ENCODE measurements at places on chromosomes 5 and 9.

GRCh38 chr5:106474066-106474465 is 1196.7 kb downstream of the EFNA5 start:
- DNase-seq: no peak

DNA sequence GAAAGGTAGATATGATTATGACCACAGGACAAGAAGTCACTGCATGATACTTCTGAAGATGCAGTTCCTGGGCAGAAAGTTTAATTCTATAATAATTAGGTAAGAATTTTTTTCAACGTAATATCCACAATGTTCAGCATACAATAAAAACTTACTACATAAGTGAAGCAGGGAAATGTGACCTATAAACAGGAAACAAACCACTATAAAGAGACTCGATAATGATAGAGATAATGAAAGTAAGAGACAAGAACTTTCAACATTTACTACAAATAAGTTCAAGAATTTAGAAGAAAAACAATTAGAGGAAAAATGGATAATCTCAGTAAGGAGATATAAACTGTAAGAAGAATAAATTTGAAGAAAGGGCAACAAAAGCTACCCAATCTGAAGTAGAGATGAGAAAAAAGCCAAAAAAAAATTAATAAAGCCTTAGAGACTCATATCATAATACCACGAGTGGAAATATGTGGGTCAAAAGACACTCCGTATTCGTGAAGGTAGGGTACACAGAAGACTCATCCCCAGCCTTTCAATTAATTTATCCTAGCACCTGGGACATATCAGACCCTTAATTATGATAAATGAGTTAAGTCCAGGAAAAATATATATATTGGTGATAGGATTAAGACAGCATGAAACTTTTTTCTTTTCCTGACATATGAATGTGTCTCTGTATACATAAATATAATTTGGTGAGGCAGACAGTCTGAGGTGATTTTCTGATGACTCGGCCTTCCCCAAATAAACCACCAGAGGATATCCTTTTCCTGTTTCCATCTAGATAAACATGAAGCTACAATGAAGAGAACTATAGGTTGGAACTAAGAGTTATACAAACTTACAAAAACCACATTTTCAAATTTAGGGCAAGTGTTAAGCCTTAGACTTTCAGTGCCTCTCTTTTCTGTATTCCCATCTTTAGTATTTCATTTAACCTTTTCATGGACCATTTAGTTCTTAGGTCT is 120.4 kb downstream of the RAPGEF6 start:
- peak; percentile 43 for DNase-seq

- no peak for DNase-seq
These were observed 113.0 kb downstream of the SLF1 start for GRCh38 chr5:94731471-94731870.

DNA sequence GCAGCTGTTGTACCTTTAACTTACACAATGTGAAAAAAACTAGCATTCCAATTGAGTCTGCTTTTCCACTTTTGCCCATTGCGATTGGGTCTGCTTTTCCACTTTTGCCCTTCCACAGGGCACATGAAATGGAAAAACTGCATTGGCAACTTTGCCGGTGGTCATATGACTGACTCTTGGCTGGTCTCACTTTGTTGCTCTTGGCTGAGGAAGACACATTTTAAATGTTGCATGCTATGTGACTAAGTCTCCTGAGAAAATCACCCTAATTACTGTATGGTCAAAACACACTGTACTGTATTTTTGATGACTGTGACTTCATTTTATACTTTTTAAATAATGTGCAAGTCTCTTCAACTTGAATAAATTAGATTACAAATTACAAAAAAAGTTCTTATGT is 1.6 kb upstream of the OXCT1 start:
- DNase-seq: no peak

- DNase-seq: no peak
These were observed 37.9 kb downstream of the SH3TC2 start for GRCh38 chr5:149024943-149025342.

- DNase-seq: no peak
These were observed 535.8 kb downstream of the CYLC2 start for GRCh38 chr9:103530934-103531333.

DNA sequence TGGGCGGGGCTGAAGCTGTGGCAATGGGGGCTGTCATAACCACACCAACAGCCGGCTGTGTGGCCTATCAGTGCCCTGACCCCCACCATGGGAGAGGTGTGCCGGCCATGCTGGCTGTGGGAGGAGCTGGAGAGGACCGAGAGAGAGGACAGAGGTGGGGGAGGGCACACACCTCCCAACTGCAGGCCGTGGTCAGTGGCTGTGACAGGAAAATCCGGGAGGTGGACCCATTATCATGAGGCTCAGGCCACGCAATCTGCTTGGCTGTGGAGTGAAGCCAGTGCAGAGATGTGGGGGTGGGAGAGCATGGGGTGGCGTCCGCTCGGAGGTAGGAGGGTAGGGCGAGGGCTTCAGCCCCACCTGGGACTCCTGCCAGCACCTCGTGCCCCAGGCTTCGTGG is 136.1 kb downstream of the RXRA start:
- no peak for DNase-seq

DNA sequence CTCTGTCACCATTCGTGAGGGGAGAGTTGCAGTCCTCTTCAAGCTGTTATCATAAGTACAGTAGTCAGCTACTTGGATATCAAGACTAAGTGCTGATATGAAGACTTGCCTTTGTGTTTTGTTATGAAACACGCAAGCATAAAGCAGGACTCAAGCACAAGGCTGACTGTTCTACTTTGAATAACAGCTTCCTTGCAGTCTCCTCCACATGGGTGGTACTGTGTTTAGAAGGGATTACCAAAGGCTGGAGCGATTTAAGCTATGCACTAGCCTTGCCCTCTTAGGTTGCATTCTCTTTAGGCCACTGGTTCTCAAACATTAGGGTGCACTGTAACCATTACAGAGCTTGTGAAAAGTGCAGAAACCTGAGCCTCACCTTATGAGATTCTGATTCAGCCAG is 41.4 kb downstream of the SLC25A51 start:
- no peak for DNase-seq

DNA sequence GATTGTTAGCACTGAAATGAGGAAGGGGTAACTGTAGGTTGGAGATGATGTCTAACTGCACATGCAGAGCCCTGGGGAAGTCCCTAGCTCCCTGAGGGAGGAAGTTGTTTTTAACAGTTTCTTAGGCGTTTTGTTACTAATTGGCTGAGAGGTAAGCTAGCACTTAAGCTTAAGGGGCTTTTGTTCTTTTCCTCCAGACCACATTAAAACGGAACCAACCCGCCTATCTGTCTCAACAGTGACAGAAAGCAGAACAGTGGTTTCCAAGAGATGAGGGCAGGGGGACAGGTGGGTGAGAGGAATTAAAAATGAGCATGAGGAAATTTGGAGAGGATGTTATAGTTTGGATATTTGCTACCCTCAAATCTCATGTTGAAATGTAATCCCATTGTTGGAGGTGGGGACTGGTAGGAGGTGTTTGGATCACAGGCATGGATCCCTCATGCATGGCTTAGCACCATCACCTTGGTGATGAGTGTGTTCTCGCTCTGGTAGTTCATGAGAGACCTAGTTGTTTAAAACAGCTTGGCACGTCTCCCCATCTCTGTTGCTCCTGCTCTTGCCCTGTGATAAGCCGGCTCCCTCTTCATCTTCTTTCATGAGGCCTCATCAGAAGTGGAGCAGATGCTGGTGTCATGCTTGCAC is 38.9 kb downstream of the LYRM7 start:
- DNase-seq: peak; percentile 29

GRCh38 chr9:93491593-93492232 is 38.3 kb upstream of the FAM120AOS start:
- DNase-seq: no peak

DNA sequence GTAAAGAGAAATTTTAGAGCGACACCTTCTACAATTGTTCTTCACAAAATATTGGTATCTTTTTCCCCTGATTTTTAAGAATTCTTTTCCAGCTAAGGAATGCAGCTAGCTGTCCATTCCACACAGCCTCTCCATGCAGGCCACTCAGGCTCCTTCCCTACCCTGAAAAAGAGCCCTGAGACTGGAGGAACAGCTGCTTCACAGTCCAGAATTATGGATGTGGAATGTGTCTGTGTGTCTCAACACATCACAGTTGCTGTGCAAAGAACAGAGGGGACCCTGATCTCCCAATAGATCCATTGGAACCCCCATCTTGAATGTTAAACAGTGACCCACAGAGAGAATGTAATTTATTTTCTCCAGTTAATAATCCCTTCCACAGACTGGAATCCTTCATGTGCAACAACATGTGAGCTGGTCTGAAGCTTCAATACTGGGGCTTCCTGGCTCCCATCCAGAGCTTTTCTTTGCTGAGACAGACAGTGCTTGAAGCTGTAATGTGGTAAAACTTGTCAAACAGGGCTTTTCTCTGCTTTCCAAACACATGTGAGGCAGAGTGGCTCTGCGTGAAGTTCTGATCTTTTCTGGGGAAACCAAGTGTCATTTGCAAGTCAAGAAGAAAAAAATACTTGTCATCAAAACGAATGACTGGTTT is 53.3 kb upstream of the SMC5 start:
- DNase-seq: peak; percentile 85

DNA sequence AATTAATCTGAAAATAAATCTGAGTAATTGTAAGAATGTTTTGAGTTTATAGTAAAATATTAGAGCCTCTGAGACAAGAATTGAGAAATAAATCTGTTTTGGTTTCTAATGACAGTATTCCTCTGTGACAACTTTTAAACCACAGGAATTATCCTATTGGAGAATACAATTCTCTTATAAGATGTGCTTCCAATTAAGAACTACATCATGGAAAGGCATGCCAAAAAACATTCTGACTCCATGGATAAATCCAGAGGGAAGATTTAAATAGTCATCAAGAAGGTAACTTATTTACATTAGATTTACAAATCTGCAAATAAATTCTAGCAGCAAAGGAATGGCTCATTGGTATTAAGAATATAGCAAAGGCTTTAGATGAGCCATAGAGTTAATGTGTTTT is 178.3 kb upstream of the ACOT12 start:
- DNase-seq: no peak

GRCh38 chr5:173441053-173441628 is 112.9 kb upstream of the STC2 start:
- no peak for DNase-seq

DNA sequence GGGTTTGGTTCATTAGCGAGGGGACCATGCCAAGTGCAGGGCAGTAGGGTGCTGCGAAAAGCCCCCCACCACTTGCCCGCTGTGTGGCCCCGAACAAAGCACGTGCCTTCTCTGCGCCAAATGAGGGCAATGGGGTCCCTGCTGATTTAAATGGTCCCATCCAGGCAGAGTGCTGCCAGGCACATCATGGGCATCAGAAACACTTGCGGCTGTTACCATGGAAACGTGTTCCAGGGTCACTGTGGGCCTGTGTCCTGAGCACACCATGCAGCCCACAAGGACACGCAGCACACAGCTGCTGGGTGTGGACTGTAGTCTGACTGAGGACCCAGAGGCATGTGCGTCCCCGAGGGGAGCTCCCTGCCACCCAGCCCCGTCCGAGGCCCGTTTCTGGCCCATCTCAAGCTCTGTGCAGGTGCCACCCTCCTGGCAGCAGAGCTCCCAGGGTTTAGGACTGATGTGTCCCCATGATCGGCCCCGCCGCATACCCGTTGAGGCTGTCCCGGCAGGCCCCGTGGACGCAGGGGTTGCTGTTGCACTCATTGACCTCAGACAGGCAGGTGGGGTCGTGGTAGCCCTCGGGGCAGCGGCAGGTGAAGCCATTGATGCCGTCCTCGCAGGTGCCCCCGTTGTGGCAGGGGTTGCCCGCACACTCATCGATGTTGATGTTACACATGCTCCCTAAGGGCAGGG is 31.3 kb upstream of the SEC16A start:
- no peak for DNase-seq

GRCh38 chr9:91972076-91972626 is 22.1 kb upstream of the ROR2 start:
- DNase-seq: no peak

- no peak for DNase-seq
These were observed 27.8 kb downstream of the GSN start for GRCh38 chr9:121295662-121296191.

Data from DMS53 (cell line).